ENCODE measurements at places on chromosomes 11 and 22.

DNA sequence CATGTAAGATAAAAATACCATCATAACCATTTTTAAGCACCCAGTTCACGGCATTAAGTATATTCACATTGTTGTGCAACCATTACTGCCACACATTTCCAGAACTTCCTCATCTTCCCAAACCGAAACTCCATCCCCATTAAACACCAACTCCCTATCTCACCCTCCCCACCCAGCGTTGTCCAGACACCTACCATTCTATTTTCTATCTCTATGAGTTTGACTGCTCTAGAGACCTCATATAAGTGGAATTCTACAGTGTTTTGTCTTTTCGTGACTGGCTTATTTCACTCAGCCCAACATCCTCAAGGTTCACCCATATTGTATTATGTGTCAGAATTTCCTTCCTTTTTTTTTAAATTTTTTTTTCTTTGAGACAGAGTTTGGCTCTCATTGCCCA lies 45.2 kb downstream of the PPFIA1 start:
- DNase-seq, result no peak

DNA sequence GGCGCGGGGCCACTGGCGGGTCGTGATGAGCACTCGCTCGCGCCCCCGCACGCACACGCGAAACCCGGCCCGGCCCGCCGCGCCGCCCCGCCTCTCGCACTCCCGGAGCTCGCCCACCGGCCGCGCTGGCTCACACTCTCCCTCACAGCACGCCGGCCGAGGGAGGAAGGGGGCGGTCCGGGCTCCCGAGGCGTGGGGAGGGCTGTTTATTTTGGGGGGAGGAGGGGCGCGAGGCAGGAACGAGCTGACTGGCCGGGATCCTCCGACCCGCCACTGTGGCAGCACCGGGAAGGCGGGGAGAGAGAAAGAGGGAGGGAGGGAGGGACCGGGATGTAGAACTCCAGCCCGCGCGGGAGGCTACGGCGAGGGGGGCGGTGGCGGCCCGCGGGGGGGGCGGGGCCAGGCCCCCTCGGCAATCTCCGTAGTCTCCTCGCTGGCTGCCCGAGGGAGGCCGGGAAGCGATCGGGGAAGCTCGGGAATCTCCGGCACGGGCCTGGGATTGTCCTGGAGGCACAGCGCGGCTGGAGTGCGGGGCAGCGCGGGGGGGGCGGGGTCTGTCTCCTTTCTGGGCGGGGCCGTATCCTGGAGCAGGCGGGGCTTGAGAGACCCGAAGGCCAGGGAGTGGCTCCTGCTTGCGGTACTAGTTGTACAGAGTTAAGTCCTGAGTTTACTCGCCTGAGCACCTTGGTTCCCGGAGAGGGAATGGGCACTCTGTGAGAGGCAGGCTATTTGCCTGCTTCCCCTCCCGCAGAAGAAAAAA lies at the start of gene RBFOX2:
Gene RBFOX2 (minus strand): TSS at position 179 of the 760 bp plus-strand sequence. CDS start 399 bp downstream, outside the sequence.
- peak; percentile 87 for DNase-seq

- no peak for DNase-seq
Observed at GRCh38 chr22:48378673-48379072, 1449.0 kb downstream of the BRD1 start.

DNA sequence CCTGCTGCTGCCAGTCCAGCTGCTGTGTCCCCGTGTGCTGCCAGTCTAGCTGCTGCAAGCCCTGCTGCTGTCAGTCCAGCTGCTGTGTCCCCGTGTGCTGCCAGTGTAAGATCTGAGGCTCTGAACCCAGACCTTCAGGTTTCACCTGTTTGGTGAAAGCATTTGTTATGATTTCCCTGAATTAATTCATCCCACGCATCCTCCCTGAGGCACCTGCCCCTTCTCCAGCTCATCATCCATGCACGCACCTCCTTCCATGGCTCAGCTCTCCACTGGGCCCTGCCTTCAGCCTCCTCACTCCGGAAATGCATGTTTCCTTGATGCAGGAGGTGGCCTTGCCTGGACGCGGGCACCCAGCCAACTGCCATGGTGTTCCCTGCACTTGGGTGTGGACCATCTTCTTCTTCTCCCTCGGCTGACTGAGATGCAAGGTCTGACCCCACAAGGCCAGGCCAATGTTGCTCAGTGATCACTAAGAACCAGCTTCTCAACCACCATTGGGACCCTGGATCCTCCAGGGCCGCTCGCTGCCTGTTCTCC lies 788 bp downstream of the KRTAP5-10 start:
- DNase-seq, result no peak

- no peak for DNase-seq
Observed at GRCh38 chr11:74157169-74157568, 13.6 kb downstream of the C2CD3 start.

- no peak for DNase-seq
Observed at GRCh38 chr22:47381240-47381639, 618.8 kb downstream of the TBC1D22A start.

DNA sequence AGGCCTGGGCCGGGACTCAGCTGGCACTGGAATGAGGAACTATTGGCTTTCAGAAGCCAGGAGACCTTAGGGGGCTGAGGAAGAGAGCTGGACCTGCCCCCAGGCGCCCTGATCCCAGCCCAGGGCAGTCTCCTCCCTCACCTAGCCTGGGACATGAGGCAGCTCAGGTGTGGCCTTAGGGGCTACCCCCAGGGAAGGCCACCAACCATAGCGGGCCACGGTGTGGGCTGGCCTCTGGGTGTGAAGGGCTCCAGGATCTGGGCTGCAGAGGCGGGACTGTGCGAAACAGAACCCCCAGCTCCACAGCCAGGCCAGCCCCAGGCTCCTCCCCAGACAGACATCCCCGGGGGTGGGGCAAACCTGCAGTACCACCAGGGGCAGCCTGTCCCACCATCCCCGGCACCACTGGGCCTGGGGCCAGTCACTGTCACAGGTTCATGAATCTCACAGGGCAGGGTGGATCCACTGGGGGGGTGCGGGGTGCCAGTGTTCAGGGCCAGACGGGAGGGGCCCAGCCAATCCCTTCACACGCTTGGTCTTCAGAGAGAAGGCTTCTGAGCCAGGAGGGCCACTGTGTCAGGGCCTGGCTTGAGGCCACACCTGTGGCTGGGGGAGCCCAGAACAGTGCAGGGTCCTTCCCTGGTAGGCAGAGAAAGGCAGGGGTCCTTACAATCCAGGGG lies 3.5 kb downstream of the PLXNB2 start:
- no peak for DNase-seq

- DNase-seq, result peak; percentile 96
Observed at GRCh38 chr22:38176170-38176741, 5.4 kb downstream of the PLA2G6 start.

- no peak for DNase-seq
Observed at GRCh38 chr11:131561501-131561900, 191.1 kb downstream of the NTM start.

- peak; percentile 25 for DNase-seq
Observed at GRCh38 chr11:122632181-122632824, 23.2 kb upstream of the UBASH3B start.

- DNase-seq, result no peak
Observed at GRCh38 chr11:232783-233565, 3.2 kb downstream of the SIRT3 start.

- DNase-seq, result no peak
Observed at GRCh38 chr22:25448435-25449051, 115.9 kb upstream of the GRK3 start.

GRCh38 chr22:20130731-20131596 lies 640 bp upstream of the ZDHHC8 start:
- DNase-seq, result no peak

DNA sequence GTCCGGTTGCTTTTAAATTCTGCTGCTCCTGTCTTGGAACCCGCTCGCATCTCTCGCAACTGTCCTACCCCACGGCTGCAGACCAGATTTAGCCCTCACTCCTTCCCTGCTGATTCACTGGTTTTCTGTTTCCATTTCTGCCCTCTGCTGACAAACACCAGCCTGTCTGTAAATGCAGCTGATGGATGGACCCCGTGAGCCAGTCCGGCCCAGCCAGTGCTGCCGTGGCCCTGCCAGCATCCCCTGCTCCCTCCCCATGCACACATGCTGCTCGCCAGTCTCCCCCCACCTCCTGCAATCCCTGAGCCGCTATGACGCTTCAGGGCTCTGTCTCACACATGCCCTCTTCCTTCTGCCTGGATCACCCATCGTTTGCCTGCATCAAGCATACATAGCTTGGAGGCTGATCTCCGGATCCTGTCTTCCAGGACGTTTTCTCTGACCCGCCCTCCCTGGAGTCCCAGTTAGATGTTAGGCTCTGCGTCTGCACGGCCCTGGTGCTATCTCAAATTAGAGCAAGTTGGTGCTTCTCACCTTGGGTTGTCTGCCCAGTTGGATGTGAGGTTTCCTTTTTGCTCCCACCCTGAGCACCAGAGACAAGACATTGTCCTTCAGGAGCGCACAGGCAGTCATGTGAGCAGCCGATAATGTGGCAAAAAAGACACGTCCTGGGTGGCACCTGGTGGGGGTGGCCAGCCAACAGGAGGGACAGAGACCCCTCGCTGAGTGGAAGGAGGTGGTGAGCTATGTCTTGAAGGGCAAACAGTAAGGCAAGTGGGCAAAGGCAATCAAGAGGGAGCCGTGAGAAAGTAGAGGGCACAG lies 4.3 kb upstream of the ACR start:
- no peak for DNase-seq

- no peak for DNase-seq
Observed at GRCh38 chr22:28237112-28237511, 318.1 kb upstream of the PITPNB start.

DNA sequence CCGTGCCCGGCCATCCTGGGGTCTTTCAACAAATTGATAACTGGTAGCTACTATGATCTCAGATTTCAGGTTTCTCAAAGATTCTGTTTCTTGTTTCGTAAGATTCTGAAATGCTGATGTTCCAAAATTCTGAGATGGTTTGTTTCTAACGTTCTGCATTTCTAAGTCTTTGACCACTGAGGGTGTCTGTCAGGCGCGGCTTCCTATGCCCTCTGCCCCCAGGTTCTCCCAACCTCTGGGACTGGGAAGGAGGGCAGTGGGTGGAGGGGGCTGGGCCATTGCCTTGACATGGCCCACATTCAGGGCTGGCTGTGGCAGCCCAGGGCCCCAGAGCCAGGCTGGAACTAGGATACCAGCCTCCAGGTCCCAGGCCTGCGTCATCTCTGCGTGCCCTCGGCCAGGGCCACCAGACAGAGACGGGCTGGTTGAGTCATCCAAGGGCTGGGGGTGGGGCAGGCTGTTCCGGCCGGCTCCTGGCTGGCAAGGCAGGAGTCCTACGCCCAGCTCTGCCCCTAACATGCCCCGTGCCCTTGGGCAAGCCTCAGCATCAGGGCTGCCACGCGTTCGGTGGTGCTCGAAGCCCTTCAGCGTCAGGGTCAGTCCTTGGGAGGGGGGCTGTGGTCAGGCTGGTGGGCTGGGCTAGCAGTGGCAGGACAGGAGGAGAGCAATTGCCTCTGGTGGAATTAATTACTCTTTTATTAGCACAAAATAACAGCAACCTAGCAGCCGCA lies 5.2 kb downstream of the TMEM134 start:
- DNase-seq, result peak; percentile 83

GRCh38 chr11:35486446-35486845 lies 39.0 kb downstream of the PAMR1 start:
- DNase-seq, result no peak

DNA sequence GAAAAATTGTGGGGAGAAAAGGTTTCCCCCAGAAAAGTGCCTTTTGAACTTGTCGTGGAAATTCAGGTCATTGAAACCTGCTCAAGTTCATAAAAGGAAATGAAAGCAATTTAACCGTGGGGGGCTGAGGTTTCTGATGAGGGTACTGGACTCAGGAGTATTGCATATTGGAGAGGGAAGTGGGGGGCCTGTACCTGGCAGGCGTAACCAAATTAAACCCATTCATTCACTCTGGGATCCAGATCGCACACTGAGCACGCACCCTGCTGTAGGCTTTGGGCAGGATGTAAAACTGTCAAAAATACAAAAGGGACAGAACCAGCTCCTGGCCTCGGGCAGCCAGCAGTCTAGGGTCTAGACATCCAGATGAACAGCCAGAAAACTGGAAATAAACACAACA lies 1517.4 kb downstream of the BRD1 start:
- DNase-seq, result no peak

GRCh38 chr11:65423516-65424204 lies 1.1 kb downstream of the NEAT1 start:
- no peak for DNase-seq

DNA sequence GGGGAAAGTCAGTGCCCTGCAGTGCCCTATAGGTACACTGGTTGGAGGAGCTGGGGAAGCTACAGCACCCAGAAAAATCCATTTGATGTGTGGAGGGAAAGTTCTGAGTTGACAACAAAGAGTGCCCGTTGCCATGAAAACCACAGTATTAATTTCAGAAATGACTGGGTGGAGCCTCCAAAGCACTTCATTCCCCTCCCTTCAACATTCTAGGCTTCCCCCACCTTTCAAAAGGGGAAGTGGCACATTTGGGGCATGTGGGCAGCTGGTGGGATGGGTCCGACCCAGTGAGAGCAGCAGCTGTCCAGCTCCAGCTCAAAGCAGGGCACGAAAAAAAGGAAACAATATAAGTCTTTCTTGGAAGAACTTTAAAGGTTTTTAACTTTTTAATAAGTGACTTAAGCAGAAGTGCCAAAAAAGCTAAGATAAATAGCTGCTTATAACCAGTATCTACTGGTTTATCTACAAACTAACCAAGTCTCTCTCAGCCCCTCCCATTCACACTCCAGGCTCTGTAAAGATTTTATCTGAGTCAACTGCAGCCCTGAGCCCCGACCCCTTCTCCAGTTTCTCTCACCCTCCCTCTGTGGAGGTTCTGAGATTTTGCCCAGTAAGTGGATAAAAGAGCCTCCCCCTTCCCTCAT lies 9.0 kb upstream of the AHNAK start:
- no peak for DNase-seq

DNA sequence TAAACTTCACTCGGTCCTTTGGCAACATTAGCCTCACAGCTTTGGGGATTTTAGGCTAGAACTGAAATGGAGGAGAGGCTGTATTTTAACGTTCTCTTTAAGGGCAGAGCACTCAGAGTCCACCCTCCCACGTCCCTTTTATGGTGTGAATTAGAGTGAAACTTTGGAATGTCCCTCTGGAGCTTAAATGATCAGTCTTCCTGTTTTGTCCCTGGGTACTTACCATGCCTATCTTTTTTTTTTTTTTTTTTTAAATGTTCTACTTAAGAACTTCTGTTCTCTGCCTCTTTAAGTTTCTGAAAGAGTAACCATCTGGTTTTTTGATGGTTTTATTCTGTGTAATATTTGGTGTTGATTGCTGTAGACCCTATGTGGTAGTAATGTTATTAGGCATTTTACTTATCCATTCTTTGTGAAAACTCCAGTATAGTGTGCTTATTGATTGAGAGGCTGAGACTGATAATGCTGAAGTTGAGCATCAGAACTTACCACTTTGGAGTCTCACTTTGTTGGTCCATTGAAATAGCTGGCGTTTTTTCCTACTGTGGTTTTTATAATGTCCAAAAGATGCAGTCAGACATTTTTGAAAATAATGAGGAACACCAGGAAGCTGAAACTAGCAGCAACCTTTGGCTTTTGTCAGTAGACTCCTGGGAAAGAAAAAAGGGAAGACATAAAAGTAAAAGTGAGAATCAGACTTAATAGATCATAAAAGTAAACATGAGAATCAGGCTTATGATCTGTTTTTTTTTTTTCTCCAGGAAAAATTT lies 11.6 kb downstream of the UVRAG start:
- DNase-seq, result no peak

DNA sequence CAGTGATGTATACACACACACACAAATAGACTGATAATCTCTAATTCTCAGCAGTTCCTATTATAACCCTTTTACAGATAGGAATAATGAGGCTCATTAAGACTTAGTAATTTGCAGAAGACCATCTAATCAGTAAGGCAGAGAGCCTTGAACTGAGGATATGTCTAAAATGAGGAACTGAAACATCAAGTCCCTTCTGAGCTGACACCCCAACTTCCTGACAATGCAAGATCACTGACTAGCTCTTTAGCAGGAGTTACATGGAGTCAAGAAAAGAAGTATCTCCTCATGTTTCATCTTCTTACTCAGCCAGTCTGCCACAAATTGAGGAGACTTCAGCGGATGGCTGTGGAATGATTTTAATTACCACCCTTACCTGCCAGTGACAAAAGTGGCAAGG lies 193.0 kb downstream of the MSANTD4 start:
- no peak for DNase-seq
